ENCODE measurements at places on chromosomes 16 and 17. TPM values are rescaled to one million over a fixed set of nuclear protein-coding genes. Genes with fewer than 3 reads are reported as not detected.

KCNH4 gene
- total RNA-seq = 0.08 TPM

CCDC40 gene
- total RNA-seq = 7.1 TPM

TBC1D3B gene
- 0.54 TPM for total RNA-seq

DNA sequence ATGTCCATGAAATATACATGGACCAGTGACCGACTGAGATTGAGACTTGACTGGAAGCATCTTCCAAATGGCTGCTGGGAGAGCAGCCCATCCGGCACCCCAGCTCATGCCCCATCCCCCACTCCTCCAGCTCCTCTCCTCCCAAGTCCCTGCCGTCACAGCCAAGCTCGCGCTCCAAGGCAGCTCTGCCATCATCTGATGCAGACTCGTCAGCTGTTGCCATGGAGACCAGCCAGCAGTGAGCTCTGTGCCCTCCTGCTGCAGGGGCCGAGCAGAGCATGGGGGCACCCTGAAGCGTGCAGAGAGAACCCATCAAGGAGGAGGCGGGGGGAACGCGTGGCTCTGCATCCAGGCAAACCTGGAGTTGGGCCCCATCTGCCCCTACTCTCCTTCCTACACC is 74.5 kb upstream of the TNRC6C start:
- H3K27ac ChIP-seq = no peak overlapping the region
- peaks cover 20% of the 10 kb centered on the region for H3K27me3 ChIP-seq
- H3K4me1 ChIP-seq = peaks cover 9% of the 10 kb centered on the region
- H3K36me3 ChIP-seq = no peaks in the 10 kb centered on the region

DNA sequence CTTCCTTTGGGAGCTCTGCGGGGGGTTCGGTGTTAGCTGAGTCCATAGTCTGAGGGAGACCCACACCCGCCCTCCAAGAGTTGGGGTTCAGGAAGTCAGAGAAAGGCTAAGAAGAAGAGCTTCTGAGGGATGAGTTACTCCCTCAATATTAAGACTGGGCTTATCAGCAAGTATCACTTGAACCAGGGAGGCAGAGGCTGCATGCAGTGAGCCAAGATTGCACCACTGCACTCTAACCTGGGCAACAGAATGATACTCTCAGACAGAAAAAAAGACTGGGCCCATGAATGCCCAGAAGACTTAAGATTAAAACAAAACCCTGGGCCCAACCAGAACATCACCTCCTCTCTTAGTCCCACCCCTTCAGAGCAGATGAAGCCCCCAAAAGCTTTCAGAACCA is 6.0 kb downstream of the NKIRAS2 start:
- DNase-seq = no peak
- peaks cover 6% of the 10 kb centered on the region for H3K36me3 ChIP-seq
- H3K4me1 ChIP-seq = peaks cover 6% of the 10 kb centered on the region
- H3K27me3 ChIP-seq = no peaks in the 10 kb centered on the region
- H3K27ac ChIP-seq = no peak overlapping the region

- no peak for DNase-seq
- H3K27ac ChIP-seq = no peak overlapping the region
- peaks cover 9% of the 10 kb centered on the region for H3K36me3 ChIP-seq
- no peaks in the 10 kb centered on the region for H3K4me1 ChIP-seq
Measured at GRCh38 chr17:11779892-11780291, 181.6 kb downstream of the DNAH9 start.

DNA sequence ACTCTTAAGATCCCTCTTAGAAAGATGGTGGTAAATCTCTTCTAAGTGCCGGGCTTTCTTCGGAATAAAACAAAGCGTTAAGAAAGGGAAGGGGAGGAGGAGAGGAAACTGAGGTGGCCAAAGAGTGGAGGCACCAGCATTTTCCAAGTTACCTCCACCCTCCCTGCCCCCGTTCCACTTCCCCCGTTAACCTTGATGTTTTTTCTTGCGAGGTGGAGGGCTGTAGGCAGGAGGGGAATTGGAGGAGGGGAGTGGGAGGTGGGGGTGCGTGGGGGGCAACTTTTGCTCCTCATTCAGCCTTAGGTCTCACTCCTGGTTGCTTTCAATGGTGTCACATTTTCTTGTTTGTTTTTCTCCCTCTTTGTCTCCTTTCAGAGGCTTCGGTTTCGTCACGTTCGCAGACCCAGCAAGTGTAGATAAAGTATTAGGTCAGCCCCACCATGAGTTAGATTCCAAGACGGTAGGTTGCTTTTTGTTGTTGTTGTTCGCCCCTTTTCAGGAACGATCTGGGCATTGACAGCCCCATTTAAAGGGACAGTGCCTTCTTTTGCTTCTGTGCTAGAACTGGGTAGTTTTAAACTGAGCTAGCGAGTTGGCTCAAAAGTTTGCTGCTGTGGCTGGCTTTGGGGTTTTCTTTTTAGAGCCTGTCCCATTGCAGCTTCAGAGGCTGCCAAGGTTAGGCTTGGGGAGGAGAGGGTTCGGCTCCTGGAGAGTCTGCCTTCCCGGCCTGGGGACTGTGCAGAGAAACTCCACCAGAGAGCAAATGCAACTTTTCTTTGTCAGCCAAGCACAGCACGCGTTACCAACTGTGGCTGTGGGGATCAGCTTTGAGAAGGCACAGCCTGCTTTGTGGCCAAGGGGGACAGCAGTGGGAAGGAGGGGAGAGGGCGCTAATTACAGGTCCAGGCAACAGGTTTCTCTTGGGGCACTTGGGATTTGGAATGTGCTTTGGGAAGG is 1.9 kb downstream of the MSI2 start:
- peak; percentile 65 for DNase-seq
- H3K4me1 ChIP-seq = peaks cover 41% of the 10 kb centered on the region
- H3K27ac ChIP-seq = no peak overlapping the region
- H3K4me3 ChIP-seq = peak overlapping the region; percentile 86
- H3K36me3 ChIP-seq = peaks cover 14% of the 10 kb centered on the region

GRCh38 chr16:85334718-85335583 is 222.7 kb upstream of the CIBAR2 start:
- peak; percentile 86 for DNase-seq
- H3K27ac ChIP-seq = peak overlapping the region; percentile 5
- H3K4me3 ChIP-seq = peak overlapping the region; percentile 48

DNA sequence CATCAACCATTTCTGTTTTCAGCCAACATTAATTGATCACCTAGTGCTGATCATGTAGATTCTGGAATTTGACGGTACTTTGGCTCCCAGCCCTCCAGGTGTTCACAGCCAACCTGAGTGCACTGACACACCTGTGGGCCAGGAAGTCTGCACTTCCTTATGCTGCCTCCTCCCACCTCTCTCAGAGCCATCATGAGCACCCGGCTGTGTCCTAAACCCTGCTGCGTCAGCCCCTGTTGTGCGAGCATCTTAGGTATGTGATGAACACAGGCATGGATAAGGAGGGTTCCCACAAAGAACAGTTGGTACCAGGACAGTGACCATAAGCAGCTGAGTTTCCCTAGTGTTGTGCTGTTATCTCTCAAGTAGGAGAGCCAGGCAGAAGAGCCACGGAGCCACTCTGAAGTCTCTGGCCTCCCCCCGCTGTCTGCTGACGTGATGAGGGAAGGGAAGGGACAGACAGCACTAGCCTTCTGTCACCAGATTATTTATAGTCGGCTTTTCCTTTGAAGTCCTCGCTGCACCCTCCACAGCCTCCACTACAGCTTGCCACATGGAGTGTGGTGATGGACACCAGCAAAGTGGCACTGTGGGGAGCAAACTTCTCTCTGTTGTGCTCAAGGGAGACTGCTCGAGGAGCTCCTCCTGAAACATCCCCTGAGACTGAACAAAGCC is 162.8 kb upstream of the ANKFN1 start:
- H3K36me3 ChIP-seq = no peaks in the 10 kb centered on the region
- H3K4me1 ChIP-seq = no peaks in the 10 kb centered on the region
- no peak overlapping the region for H3K27ac ChIP-seq
- DNase-seq = peak; percentile 55

DNA sequence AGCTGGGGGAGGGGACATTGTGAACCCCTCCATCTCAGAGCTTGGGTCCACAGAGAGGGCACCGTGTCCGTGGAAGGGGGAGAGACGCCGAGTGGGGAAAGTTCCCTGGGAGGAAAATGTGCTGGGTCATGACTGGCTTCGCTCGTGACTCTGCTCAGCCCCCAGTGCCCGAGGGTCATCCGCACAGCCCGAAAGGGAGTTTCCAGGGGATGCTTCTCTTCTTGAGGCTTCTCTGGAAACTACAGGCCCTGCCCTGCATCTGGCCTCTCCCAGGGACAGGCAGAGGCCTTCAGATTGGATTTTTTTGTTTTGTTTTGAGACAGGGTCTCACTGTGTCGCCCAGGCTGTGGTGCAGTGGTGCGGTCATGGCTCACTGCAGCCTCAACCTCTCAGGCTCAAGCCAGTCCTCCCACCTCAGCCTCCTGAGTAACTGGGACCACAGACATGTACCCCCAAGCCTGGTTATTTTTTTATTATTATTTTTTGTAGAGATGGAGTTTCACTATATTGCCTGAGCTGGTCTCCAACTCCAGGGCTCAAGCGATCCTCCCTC is 9.8 kb upstream of the GSE1 start:
- H3K27me3 ChIP-seq = no peaks in the 10 kb centered on the region
- DNase-seq = no peak
- no peak overlapping the region for H3K27ac ChIP-seq
- H3K36me3 ChIP-seq = no peaks in the 10 kb centered on the region
- peaks cover 77% of the 10 kb centered on the region for H3K4me1 ChIP-seq

DNA sequence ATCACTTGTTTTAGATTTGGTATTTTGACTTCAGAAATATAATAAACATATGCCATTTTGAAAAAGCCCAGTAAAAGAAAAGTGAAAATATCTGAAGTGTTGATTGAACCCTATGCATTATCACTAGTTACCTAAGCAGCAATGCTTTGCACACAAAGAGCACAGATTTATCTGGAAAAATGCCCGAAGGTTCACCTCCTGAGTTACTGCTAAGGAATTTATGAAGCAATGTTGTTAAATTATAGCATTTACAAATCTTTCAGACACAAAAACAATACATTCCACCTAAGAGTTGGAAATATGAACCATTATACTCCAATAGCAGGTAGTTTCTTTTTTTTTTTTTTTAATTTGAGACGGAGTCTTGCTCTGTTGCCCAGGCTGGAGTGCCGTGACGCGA is 38.9 kb upstream of the GHDC start:
- no peak overlapping the region for H3K4me3 ChIP-seq
- H3K27ac ChIP-seq = no peak overlapping the region
- H3K27me3 ChIP-seq = no peaks in the 10 kb centered on the region
- no peaks in the 10 kb centered on the region for H3K4me1 ChIP-seq
- H3K36me3 ChIP-seq = no peaks in the 10 kb centered on the region
